ENCODE measurements at places on chromosomes 11 and 22. TPM values are rescaled to one million over a fixed set of nuclear protein-coding genes. Genes with fewer than 3 reads are reported as not detected.

- no peak for DNase-seq
Observed at GRCh38 chr22:41043722-41044121, 48.7 kb upstream of the EP300 start.

- DNase-seq = no peak
Observed at GRCh38 chr22:44622679-44623078, 79.3 kb upstream of the PRR5 start.

GRCh38 chr11:12683874-12684273, 9.7 kb downstream of the TEAD1 start:
- DNase-seq = no peak

DNA sequence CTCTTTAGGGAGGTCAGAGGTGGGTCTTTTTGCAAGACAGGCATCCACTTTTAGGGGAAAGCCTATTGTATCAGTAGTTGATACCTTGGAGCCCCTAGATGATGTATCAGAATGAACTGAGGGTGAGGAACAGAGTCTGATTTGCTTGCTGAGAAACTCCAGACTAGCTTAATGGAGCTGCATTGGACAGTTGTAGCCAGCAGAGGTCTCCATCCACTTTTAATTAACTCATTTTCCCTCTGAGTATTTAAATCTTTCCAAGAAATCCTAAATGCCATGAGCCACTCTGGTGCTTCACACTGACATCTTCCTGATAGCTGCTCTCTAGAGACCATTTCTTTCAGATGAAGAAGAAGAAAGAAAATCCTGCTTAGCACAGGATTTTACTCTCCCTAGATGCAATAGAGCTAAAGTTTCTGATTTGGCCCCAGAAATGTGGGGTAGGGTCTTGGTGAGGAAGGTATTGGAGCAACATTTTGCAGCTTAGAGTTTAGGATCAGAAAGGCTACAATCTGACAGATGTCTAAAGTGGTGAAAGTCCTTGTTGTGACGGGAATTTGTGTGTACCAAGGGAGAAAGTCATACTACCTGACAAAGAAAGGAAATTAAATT, 38.0 kb downstream of the EXT2 start:
- DNase-seq = no peak

Gene CRYBB1
- total RNA-seq = not detected

GRCh38 chr11:65454311-65454695, 31.7 kb downstream of the NEAT1 start:
- DNase-seq = peak; percentile 83

DNA sequence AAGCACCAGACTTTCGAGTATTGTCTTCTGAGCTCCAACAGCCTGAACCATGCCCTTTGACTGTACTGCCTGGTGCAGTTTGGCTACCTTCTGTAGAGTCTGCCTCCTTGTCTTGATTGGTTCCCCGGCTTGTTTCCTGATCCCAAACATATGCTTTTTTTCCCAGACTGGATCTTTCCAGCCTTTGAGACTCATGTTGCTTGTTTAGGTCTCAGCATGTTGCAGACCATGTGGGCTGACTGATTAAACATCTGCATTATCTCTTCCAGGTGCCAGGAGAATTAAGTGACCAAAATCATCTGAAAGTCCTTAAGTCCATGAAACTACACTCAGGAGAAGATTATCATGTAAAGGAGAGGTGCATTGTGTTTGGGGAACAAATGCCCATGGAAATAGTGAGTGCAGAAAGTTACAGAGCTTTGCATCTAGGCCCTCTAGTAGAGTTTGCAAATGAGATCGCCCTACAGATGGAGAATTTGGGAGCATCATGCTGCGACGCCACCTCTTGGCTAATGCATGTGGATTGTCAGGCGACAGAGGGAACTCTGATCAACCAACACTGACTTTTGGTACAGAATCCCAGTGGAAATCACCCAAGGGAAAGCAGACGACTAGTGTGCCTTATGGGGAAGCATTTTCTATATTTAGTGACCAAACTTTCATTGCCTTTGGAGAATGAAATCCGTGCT, 188.8 kb downstream of the BLID start:
- DNase-seq = no peak
